ENCODE measurements at places on chromosomes 1 and 21.

- no peak for DNase-seq
Observed at GRCh38 chr1:229578168-229579058, 19.9 kb upstream of the ABCB10 start.

DNA sequence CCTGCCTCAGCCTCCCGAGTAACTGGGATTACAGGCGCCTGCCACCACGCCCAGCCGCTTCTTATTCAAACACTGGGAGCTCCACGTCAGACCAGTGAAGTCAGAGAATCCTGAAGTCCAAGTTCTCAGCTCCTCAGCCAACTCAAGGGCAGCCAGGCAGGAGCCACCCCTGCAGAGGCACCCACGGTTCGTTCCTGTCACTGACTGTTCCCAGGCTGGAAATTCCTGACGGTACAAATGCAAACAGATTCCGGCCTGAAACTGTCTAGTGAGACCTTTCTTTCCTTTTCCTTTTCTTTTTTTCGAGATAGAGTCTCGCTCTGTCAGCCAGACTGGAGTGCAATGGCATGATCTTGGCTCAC, 11.7 kb downstream of the SLC35E2B start:
- DNase-seq, result no peak

DNA sequence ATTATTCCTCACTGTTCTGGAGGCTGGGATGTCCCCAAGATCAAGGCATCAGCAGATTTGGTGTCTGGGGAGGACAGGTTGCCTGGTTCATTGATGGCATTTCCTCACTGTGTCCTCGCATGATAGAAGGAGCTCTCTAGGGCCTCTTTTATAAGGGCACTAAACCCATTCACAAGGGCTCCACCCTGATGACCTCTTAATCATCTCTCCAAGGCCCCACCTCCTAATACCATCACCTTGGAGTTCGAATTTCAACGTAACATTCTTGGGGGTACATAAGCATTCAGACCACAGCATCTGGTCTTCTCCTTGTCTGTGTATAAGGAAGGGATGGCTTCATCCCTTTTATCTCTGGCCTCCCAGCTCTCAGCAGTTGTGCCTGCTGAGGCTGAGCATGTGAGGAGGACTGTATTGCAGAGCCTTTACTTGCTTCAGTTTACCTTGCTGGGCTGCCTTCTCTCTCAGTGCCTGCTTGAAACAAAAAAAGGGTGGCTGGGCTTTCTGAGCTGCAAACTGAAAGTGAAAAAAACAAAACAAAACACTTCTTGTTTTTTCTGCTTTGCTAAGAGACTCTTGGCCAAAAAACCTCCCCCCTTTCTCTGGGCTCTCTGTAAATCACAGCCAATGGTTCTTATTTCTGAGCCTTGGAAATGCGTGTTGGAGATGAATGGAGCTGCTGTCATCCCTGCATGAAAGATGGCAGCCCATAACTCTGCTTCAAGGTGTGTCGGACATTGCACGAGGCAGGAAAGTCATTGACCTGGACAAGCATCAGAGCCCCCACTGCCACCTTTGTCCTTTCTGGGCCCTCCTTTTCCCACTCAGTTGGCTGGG, 75.8 kb downstream of the RHOU start:
- no peak for DNase-seq

GRCh38 chr1:86852289-86852688, 61.6 kb downstream of the SELENOF start:
- no peak for DNase-seq

GRCh38 chr1:212816567-212817278, 25.0 kb downstream of the TATDN3 start:
- no peak for DNase-seq

GRCh38 chr1:169513208-169513607, 27.5 kb upstream of the SLC19A2 start:
- no peak for DNase-seq

DNA sequence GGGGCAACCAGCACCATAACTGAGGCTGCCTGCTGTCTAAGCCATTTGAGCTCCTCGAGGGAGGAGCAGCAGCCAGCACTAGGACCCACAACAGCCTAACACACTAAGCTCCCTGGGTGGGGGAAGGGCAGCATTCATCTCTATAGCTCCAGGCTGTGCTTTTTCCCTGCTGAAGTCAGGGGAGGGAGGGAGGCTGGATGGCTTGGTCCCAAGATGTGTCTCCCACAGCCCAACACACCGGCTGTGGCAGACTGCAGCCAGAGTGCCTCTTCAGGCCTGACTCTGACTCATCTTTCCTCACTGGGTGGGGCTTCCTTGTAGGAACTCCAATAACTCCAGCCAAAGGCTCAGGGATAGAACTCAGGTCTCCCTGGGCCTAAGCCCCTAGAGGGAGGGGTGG, 296.3 kb downstream of the PRDM2 start:
- DNase-seq, result no peak

GRCh38 chr1:155063550-155064110, at the start of gene EFNA4:
Gene EFNA4 (plus strand): TSS chr1:155063740. CDS start chr1:155063824, 84 bp downstream.
- DNase-seq, result peak; percentile 55

GRCh38 chr1:220043646-220044045, 2.7 kb downstream of the EPRS1 start:
- no peak for DNase-seq

DNA sequence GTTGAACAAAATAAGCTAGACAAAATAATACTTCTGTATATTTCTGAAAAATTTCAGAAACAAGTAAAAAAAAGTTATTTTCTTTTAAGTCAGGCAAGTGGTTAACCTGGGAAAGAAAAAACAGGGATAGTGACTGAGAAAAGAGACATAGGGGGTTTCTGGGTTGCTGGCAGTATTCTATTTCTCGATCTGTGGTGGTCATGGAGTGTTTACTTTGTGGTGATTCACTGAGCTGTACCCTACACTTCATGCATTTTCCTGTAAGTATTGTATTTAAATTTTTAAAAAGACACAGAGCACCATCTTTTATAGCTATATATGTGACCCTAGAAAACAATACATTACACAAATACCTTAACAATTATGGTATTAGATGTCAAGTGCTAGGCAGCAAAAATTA, 58.2 kb downstream of the ZNF644 start:
- DNase-seq, result no peak

GRCh38 chr1:112320058-112320457, 76.0 kb upstream of the CTTNBP2NL start:
- DNase-seq, result no peak

DNA sequence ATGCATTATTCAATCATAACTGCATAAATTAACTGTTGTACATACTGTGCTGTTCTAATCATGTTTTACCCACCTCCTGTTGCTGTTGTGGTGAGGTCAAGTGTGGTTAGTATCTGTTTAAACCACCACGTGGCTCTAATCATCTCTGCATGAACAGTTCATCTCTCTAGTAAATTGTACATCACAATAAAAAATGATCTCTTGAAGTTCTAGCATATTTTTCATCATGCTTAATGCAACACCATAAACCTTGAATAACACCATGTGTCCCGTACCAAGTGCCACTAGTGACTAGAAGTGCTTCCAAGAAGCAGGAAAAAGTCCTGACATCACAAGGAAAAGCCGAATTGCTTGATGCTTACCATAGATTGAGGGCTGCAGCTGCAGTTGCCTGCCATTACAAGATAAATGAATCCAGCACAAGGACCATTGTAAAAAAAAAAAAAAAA, 51.7 kb downstream of the SNRPE start:
- no peak for DNase-seq

GRCh38 chr1:78913950-78914349, 92.6 kb downstream of the ADGRL4 start:
- no peak for DNase-seq

DNA sequence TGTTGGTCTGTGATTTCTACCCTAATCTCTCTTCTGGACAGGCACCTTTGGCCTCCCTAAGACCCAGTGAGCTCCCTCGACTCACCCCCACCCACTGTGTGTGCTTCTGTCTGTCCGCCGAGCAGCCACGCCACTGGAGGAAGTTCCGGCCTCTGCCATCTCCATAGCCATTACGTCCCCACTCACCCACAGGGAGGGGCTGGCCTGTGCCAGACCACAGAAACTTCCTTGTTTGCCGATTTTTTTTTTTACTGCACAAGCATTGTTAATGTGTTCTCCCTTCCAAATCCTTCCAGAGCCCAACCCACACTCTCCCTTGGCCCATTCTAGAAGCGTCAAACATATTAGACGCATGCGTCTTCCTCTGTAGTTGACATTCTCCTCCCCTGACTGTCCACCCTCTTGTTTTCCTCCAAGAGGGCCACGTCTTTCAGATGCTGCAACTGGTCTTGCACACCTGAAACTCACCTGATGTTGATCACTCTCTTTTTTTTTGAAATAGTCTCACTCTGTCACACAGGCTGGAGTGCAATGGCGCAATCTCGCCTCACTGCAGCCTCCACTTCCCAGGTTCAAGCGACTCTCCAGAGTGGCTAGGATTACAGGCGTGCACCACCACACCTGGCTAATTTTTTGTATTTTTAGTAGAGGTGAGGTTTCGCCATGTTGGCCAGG, 72.3 kb downstream of the EVA1C start:
- no peak for DNase-seq

- DNase-seq, result no peak
Observed at GRCh38 chr1:2982615-2983318, 38.5 kb upstream of the ACTRT2 start.

DNA sequence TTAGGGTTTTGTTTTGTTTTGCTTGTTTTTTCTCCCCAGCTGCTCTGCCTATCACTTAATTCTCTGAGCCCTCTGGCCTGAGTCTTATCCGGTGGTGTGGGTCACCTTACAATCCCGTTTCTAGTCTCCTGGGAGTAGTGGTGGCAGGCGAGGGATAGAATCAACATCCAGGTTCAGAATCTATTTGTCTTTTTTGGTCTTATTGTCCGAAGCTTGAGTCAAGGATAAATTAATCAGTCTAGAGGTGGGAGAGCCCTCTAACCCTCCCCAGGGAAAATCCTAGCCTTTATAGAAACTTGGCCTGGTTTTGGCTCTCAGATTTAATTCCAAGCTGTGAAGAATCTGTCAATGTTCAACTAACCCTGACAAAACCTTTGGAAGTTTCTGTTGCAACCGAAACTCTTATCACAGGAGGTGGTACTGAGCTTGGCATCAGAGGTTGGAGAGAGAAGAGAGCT, 246.3 kb downstream of the FGGY start:
- no peak for DNase-seq

GRCh38 chr21:39316729-39317128, 3.3 kb upstream of the BRWD1 start:
- no peak for DNase-seq

DNA sequence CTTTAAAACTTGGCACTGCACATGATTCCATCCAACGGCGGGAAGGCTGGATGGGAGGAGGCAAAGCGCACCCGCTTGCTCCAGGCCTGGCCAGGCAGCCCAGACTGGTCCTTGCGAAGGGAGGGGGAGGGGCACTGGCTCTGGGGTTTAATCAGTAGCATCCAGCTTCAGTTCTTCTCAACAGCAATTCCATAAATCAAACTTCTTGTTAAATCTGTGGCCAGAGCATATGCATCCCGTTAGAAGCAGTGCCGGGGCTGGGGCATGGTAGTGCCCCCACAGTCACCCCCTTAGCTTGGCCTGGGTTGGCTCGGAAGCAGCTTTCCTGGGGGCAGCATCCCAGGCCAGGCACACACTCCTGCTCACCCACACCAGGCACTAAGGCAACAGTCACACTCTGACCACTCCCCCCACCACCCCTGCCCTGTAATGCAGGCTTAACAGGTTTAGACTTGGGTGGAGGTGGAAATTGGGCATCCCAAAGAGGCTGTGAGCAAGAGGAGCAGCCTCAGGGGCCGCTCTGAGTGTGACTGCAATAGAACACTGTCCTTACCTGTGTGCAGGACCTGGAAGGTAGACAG, 94.1 kb upstream of the CASZ1 start:
- no peak for DNase-seq

DNA sequence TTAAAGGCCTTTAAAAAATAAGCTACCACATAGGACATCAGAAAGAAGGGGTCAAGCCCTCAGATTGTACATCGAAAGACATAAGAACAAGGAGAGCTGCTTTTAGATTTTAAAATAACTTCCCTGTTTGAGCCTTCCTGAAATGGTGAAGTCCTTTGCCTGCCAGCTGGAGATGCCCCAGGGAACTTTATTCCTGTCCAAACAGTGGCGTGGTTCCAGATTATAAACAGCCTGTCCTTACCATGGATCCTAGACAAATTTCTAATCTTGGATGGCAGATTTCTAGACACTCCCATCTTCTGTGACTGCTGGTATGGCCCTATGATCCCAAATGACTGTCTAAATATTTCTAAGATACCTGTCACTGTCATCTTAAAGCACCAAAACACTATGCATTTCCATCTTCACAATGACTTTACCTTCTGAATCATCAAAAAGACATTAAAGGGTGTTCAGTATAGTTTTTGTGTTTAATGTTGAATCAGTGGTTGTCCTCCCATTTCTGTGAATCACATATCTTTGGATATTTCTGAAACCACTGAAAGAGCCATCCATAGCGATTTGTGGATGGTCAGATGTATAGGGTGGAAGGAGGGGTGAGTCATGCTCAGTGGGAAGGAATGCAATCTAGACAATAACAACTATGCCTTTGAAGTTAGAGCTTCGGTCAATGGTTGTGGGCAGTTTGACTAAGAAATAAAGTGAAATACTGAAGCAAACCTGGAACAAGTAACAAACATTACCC, 23.2 kb downstream of the ILDR2 start:
- no peak for DNase-seq

DNA sequence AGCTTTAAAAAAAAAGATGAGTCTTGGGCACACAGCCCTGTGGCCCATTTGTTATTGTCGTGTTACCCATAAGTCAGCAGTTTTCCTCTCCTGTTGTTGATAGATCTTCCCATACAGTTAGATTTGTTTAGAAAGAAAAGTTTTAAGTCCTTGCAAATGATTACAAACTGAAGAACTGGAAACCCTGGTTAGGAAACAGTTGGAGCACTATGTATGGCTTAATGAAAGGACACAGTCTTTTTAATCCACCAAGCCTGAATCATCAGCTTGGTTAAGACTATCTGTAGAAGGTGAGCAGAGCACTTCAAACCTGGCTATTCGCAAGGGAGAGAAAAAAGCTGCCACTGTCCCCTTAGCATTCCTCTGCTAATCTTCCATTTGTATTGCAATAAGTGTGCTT, 241.0 kb downstream of the DISC1 start:
- DNase-seq, result no peak

GRCh38 chr1:41365772-41366454, 4.7 kb downstream of the FOXO6 start:
- DNase-seq, result no peak

DNA sequence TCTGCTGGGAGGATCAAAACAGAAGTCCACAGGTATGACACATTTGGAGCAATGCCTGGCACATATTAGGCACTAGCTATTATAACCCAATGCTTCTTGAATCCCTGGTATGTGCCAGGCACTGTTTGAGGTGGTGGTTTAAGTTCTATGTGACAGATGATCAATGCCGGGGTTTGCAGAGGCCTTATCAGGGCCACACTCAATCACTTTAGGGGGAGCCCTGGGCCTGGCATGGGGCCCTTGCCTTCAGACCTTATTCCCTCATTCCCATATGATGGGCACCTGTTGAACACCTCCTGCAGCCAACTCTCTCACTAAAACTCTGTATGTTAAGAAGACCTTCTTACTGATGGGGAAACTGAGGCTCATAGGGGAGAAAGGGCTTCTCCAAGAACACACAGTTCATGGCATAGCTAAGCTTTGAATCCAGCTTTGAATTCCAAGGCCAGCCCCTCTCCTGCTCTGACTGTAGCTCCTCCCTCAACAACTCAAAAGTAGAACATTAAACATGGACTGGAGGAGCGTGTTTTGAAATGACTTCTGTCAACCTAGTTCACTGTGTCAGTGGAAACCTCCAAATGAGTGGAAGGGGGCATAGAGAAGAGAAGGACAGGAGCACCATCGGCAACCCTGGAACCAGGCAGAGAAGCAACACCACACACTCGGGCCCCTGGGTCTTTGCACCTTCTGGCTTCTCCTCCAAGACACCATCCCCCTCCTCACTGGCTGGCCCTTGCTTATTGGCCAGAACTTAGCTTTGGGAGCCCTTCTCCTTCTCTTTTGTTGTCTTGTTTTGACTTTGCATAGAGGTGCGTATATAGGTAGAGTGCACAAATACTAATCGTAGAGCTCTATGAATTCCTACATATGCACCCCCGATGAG, 6.6 kb upstream of the IFFO2 start:
- DNase-seq, result no peak
